NCI-H1417 (cell line): ENCODE measurements at places on chromosomes 3 and 15.

DNA sequence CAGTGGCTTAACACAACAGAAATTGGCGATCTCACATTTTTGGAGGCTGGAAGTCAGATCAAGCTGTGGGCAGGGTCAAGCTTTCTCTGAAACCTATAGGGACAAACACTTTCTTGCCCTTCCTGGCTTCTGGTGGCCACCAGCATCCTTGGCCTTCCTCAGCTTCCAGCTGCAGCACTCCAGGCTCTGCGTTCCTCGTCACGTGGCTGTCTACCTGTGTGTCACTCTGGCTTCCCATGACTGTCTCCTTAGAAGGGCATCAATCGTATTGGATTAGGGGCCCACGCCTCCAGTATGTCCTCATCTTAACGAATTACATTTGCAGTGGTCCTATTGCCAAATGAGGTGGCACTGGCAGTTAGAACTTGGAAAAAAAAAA, 25.8 kb downstream of the DNASE1L3 start:
- no peak for DNase-seq

DNA sequence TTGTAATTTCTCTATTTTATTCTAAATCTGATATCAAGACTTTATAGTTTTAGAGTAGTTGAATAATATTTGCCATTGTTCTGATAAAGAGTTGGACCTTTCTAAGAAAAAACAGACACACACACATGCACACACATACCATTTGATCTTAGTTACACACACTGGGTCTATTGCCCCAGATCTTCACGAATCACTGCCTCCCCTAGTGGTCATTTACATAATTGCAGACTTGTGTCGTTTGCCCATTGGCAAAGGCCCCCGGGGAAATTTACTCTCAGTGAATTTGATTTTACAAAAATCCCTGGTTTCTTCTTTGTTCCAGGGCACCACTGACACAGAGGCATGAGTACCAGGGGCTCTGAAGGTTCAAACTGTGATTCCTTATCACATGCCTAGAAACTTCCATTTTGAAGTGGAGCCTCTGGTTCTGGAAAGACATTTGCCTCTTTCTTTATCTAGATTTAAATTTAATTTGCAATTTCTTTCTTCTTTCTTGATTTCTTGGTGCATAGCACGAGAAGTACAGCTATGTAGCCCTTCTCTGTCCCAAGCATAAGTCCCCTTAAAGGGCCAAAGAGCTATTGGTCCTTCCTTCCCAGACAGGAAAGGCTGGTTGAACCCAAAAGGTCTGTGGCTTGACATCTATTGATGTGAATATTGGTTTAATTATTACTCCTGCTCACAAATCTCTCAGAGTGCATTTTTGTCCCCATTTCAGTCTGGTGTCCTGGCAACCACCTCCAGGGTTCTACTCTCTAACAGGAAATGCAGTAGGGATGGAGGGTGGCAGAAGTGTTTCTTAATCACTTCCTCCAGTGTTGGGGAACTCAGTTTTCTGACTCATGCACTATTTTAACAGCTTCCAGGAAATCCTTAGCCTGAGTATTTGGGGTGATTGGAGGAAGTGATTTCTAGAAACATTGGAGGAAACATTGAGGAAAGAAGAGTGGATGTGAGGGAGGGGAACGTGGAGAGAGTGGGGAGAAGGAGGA, 32.4 kb upstream of the SLC6A11 start:
- DNase-seq = peak; percentile 10

DNA sequence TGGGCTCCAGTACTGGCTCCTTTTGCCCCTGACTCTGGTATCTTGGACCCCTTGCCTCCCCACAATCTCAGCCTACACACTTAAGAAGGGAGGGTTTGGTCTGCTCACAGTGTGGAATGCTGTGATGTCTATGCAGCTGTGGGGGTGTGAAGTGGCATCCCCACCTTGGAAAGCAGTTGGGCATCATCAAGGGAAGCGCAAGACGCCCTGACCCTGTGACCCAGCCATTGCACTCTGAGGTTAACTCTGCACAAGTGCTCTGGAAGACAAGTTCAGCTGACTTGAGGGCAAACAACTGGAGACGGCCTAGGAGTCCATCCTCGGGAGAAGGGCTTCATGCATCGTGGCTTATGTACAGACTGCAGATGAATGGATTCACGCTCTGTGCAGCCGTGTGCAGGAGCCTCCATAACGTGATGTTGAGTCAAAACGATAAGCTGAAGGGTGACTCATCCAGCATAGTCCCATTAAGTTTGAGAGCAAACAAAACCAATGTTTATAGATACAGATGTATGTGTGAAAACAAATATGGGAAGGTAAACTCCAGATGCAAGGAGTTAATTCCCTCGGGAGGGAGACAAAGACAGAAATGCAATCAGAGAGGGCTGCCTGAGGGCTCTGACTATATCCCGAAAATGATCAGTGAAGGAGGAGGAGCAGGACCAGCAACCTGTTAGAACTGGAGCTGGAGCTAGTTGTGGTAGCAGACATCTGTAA, 86.8 kb downstream of the LSM3 start:
- no peak for DNase-seq

DNA sequence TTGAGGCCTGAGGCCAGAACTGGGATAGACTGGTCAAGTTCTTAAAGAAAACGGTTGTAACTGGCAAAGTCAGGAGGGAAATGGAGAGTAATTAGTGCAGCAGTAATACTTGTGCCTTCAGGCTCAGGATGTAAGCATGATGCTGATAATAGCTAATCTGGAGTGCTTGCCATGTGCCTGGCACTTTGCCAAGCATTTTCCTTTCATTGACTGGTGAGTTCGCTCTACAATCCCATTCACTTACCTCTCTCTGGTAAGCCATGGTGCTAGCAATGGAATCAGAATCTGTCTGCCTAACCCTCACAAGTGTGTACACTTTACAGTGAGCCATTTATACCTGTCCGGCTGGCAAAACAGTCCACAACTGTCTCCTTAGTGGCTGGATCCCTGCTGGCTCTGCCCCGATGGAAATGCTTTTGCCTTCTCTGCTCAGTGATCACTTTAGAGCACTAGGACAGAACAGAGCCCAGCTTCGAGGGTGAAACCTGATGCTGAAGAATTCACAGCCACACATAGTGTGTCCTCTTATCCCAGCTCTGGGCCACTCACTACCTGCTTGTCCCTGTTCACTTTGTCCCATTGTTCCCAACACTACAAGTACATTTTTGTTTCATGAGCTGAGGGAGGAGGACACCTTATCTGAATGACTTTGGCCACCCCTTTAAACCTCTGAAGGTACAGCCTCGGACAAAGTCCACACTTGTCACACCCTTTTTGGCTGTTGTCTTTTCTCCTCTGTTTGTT, 10.3 kb downstream of the CHP1 start:
- DNase-seq = peak; percentile 94

DNA sequence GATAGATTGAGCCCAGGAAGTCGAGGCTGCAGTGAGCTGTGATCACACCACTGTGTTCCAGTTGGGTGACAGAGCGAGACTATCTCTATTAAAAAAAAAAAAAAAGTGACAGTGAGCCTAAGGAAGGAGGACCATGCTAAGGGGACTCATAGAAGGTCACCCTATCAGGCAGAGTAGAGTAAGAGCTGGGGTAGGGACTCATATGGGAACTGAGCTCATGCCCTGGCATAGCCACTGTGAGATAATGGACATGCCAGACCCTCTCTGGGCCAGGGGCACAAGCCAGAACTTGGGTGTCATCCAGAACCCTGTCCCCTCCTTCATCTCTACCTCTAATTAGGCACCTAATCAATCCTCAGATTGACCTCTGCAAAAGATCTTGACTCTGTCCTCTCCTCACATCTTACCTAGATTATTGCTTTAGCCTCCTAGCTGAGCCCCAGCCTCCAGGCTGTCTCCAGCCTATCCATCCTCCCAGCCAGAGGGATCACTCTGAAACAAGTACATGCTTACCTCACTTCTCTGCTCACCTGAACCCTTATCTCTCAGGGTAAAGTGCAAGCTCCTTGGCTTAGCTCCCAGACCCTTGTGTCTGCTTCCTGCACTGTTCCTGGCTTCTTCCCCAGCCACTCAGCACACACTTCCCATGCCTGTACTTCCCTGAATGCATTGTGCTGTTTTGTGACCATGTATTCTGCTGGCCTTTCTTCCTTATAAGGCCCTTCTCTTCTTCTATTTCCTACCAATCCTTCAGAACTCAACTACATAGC, 76.4 kb downstream of the DAPK2 start:
- no peak for DNase-seq

DNA sequence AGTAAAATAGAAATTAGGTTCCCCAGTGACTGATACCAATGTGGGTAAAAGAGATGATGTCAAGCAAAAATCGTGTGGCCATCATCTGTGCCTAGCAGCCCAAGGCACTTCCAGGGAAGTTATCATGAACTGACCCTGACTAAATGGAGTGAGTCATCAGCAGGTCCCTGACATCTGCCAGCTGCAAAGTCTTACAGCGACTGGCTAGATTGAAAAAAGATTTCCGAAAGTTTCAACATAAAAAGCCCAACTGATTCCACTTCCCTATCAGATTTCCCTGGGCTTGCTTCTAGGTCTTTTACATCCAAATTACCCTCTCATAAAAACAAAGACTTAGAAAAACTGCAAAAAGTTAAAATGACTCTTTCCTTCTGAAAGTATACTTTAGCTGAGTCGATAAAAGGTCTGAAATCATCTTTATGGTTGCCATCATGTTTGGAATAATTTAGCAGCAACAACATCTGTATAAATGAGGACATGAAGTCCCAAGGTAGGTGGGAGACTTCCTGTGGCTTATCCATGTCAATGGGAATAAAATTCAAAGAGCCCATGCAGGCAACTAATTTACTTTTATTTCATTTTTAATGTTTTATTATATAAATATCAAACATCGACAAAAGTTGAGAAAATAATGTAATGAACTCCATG, 342.8 kb downstream of the ERC2 start:
- no peak for DNase-seq

GRCh38 chr3:126125781-126126251, 41.9 kb upstream of the SLC41A3 start:
- DNase-seq = no peak

DNA sequence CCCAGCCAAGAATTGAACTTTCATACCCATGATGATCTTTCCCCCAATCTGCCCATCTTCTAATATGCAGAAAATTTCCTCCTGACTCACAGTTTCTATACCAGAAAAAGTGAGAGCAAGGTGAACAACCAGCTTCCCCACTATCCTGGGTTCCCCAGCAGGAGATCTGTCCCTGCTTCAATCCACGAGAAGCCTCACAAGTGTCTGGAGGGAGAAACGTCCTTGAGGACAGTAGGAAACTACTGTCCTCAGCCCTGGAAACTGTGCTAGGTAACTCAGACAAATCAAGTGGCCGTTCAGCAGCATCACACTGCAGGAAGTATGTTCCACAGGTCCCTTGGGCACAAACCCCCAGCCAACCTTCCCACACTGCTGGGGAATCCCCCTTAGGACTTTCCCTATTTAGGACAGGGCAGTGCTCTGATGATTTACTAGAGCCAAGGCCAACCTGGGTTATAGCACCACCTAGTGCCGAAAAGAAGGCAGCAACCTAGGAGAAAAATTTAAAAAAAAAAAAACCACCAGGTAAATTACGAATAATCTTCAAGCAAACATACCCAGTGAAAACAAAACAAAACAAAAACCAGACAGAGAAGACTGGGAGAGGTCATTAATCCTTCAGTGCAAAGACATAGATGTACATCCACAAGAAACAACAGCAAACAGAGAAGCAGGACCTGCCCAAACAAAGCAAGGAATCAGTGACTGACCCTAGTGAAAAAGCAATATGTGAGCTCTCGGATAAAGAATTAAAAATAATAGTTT, 36.0 kb downstream of the MORC1 start:
- DNase-seq = peak; percentile 13

- no peak for DNase-seq
Observed at GRCh38 chr3:167705840-167706239, 28.9 kb downstream of the PDCD10 start.

GRCh38 chr15:35168464-35168863, 83.4 kb upstream of the NANOGP8 start:
- DNase-seq = no peak

GRCh38 chr15:68650901-68651709, 72.3 kb downstream of the CORO2B start:
- DNase-seq = no peak

GRCh38 chr15:85427286-85428028, 47.1 kb downstream of the AKAP13 start:
- no peak for DNase-seq

GRCh38 chr15:69060041-69060481, 45.6 kb downstream of the NOX5 start:
- peak; percentile 41 for DNase-seq

DNA sequence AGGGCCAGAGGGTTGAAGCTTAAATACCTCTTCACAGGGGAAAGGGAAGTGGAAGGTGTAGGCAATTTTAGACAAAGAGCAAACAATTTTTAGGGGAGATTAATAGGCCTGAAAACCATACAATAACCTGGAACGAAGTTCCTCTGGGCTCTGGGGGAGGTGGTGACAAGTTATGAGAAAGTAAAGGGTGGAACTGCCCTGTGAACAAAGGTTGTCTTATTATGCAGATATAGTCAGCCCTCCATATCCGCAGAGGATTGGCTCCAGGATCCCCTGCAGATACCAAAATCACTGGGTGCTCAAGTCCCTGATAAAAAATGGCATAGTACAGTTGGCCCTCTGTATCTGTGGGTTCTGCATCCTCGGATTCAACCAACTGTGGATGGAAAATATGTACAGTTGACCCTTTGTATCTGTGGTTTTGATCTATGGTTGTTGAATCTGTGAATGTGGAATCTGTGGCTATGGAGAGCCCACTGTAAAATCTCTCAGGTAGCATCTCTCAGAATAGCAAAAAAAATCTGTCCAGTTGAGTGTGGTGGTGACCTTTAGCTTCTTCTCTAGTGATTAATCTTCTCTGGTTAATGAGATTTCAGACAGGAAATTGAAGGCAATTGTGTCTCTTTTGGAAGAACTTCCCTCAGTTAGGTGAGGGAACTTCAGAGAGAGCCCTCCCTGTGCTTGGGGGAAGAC, 40.2 kb downstream of the CLEC3B start:
- DNase-seq = no peak

DNA sequence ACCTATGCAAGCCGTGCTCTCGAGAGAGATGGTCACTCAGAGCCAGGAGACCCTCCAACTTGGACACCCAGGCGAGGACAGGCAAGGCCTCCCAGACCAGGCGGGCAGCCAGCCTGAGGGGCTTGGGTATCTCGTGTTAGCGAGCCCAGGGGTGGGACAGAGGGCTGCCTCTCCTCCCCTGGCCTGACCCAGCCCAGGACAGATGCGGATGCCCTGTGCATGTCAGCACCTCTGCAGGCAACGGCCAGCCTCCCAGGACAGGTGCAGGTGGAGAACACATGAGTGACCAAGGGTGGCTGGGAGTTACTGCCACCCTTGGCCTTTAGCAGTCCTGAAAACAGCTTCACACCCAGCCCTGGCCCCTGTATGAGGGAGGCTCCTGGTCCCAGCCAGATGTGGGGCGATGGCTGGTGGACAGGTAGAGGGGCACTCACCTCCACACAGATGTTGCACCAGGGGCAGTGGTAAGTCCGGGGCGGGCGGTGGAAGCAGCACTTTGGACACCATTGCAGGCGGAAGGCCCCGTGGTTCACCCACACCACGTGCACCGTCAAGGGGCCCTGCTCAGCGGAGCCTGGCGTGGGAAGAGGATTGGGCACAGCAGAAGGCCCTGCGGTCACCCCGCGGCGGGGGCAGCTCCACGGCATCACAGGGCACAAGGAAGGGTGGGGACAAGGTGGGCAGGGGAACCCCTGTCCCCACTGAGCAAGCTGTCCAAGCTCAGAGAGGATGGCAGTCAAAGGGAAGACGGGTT, 2.1 kb downstream of the ZDHHC19 start:
- no peak for DNase-seq

- DNase-seq = no peak
Observed at GRCh38 chr3:72353236-72354128, 494.8 kb downstream of the SHQ1 start.

GRCh38 chr15:73758461-73758860, 5.3 kb upstream of the INSYN1 start:
- DNase-seq = no peak

- DNase-seq = no peak
Observed at GRCh38 chr3:29286478-29287240, 5.8 kb downstream of the RBMS3 start.
